ENCODE measurements at places on chromosomes 1 and 21.

DNA sequence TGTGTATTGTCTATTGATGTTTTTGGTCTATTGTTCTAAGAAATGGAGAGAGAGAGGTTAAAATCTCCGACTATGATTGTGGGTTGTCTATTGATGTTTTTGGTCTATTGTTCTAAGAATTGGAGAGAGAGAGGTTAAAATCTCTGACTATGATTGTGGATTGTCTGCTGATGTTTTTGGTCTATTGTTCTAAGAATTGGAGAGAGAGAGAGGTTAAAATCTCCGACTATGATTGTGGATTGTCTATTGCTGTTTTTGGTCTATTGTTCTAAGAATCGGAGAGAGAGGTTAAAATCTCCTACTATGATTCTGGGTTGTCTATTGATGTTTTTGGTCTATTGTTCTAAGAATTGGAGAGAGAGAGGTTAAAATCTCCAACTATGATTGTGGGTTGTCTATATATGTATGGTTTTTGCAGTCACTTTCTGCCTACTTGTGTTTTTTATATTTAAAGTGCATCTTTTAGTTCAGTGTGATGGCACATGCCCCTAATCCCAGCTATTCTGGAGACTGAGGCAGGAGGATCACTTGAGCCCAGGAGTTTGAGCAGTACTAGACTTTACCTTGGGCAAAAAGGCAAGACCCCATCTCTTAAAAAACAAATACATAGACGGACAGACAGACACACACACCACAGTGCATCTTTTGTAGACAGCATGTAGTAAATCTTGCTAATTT lies 16.2 kb downstream of the C1orf159 start:
- DNase-seq = no peak

- DNase-seq = no peak
Measured at GRCh38 chr21:19807201-19807600, 1191.0 kb upstream of the NCAM2 start.

- DNase-seq = peak; percentile 36
Measured at GRCh38 chr21:32520875-32521735, 64.2 kb downstream of the TCP10L start.

GRCh38 chr1:45796946-45797345 lies 6.5 kb upstream of the MAST2 start:
- DNase-seq = no peak

- peak; percentile 73 for DNase-seq
Measured at GRCh38 chr1:27111626-27112573, 43.0 kb downstream of the SLC9A1 start.

GRCh38 chr1:3466366-3467075 lies 12.1 kb downstream of the ARHGEF16 start:
- no peak for DNase-seq

DNA sequence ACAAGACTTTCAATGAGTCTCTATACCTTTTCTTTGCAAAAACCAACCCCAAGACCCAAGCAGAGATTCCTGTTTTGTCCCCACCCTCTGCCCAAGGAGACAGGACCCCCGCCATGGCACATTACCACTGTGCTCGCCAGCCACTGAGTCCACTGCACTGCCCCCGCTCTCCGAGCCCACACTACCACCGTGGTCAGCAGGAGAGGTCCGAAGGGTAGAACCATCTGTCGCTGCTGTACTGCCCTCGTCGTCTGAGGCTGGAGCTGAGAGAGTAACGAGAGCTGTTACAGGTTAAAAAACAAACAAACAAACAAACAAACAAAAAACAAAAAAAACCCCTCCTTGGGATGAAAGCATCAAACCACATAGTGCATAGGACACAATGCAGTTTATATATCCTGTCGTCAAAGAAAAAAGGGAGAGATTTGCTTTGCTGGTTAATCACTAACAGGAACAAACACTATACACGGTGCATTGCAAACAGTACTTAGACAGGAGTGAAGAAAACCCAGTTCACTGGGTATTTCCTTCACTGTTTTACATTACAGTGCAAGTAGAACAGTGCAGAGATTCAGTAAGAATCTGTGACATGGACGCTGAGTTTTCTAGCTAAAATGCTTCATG lies 71.0 kb downstream of the UBR4 start:
- no peak for DNase-seq

DNA sequence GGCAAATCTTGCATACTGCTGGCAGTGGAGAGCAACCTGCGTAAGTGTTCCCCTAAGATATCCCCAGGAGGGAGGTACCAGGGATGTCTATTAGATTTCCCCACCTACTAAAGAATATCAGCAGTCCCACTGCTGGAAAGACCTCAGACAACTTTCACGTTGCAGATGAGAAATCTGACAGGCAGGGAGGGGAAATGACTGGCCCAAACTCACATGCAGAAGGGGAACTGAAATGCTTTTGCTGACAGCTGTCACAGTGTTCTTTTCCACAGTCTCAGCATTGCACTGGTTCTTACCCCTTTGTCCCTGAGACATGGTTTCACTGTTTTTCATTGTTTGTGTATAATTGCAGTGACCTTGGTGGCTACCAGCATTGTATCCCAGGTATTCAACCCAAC lies 84.8 kb upstream of the ATP1A1 start:
- no peak for DNase-seq

- DNase-seq = peak; percentile 81
Measured at GRCh38 chr1:30732277-30732996, 9.1 kb upstream of the MATN1 start.

DNA sequence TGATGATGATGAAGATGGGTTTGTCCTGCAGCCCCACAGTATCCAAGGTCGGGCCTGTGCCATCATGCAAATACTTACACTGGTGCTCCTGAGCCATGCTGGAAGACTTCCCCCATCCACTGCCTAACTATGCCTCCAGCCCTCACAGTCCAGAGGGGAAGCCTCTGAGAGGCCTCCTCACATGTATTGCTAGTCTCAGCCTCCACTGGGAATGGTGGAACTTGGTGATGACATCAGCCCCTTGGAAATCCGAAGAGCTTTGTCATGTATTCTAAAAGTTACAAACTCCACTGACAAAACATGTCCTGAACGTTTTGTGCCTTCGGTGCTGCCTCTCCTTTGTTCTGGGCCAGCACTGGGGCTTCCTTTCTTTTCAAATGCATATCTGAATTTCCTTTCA lies 61.1 kb upstream of the DMRTB1 start:
- no peak for DNase-seq

GRCh38 chr1:181711820-181712219 lies 228.5 kb downstream of the CACNA1E start:
- no peak for DNase-seq

GRCh38 chr1:6842301-6842700 lies 57.0 kb downstream of the CAMTA1 start:
- DNase-seq = no peak

DNA sequence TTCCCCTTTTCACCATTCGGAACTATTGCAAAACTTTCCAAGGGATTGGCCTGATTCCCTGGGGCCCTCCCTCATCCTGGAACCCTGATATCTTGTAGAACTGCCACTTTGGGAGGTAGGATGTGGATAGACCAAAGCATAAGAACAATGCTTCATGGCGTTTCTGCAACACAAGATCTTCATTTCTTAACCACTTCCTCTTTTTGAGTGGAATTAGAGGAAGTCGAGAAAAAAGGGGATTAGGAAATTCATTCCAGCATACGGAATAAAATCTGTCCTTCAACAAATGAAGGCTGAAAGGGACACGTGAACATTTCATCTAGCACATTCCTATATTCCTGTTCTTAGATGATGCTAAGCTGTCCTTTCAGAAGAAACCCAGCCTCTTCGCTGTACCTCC lies 149.3 kb downstream of the HUNK start:
- no peak for DNase-seq

DNA sequence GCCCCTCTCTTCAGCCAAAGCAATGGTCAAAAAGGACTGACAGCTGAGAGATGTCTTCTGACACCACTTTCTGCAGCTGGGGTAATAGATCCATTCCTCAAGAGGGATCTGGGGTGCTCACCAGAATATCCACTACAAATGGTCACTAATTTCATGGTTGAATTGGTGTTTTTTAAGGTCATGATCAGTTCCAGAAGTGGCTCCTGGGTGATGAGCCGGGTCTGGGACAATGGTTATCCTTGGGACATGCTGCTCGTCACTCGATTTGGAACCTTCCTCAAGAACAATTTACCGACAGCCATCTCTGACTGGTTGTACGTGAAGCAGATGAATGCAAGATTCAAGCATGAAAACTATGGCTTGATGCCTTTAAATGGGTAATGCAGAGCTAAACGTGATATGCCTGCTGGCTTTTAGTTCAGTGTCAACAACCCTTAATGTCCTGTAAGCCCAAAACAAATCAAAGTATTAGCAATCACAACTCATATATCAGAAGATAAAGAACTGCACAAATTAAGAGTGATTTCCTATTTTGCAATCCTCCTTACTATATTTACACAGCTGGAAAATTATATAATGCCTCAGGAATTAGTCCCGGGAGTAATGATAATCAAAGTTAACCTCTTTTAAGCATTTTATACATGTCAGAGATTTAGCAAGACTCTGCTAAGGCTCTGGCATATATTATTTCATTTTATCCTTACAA lies 20.1 kb downstream of the FMO3 start:
- no peak for DNase-seq

GRCh38 chr1:9317591-9318417 lies 25.1 kb downstream of the SPSB1 start:
- DNase-seq = no peak

DNA sequence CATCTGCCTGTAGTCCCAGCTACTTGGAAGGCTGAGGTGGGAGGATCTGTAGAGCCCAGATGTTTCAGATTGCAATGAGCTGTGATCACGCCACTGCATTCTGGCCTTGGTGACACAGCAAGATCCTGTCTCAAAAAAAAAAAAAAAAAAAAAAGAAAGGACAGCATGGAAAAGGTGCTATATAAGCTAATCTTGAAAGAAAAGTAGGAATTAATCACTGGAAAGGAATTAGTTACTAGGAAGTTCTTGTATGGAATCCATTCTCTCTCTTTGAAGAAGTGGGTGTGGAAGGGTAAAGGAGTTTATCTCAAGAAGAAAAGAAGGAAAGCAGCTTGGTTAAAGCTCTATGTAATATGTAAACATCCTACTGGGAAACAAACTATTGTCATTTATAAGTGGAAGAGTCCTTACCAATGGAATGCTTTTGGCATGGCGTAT lies 339.2 kb downstream of the DPYD start:
- no peak for DNase-seq

- DNase-seq = no peak
Measured at GRCh38 chr1:171422511-171422910, 62.8 kb upstream of the PRRC2C start.

DNA sequence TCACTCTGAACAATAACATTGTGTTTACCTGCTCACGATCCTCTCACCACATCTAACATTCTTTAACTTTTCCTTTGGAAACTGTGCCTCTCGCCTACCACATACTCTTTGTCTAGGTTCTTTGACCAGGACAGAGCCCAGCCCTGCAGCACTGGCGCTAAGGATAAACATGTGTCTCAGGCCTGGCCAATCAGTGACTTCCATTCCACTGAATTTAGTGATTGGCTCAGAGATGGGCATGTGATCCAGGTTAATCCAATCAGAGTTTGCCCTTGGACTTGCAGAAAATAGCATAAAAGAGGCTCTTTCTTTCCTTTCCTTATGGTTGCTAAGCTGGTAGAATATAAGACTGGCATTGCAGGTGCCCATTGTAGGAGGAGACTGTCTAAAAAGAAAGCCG lies 605.7 kb downstream of the MATN1 start:
- DNase-seq = peak; percentile 70

DNA sequence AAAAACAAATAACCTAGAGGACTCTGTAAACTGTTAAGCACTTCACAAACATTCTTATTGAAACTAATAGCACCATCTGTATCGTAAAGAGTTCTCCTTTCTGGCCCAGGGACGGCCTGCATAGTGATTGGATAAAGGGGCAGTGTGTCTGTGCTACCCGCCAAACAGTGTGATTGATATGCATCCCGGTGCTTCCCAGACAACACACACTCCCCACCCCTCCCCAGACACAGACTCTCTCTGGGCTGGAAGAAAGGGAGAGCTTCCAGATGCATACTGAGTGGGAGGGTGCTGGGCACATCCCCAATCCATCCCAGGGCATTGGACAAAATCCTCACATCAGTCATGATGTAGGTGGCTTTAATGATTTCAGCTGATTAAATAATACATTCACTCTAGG lies 3.7 kb downstream of the HSD11B1 start:
- DNase-seq = no peak

- no peak for DNase-seq
Measured at GRCh38 chr1:30795026-30795425, 37.5 kb upstream of the LAPTM5 start.

DNA sequence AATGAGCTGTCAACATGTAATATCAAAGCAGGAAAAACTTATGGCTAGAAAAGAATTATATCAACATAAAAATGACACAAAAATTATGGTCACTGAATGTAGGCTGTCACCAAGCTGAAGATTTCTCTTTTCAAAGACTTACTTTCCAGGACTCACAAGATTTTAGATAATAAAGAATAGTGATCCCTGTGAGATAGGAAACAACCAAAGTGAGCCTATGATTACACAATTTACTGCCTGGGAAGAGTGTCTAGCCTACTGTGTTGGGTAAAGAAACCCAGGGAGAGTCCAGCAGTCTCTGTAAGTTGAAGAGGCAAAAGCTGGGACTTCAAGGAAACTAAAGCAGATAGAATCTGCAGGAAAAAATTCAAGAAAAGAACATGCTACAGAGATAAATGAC lies 20.2 kb upstream of the RGS1 start:
- no peak for DNase-seq

DNA sequence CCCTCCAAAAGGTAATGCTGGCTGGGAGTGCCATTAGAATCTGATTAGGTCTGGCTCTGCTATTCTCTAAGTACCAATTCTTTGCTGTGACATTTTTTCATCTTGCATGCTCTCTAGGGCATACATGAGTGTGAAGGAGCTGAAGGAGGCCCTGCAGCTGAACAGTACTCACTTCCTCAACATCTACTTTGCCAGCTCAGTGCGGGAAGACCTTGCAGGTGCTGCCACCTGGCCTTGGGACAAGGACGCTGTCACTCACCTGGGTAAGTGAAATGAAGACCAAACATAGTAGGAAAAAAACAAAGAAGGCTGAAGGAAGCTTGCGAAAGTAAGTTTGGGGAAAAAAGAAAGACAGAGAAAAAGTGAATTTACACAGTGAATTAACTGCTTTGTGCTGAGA lies 207.9 kb downstream of the PAPPA2 start:
- no peak for DNase-seq

DNA sequence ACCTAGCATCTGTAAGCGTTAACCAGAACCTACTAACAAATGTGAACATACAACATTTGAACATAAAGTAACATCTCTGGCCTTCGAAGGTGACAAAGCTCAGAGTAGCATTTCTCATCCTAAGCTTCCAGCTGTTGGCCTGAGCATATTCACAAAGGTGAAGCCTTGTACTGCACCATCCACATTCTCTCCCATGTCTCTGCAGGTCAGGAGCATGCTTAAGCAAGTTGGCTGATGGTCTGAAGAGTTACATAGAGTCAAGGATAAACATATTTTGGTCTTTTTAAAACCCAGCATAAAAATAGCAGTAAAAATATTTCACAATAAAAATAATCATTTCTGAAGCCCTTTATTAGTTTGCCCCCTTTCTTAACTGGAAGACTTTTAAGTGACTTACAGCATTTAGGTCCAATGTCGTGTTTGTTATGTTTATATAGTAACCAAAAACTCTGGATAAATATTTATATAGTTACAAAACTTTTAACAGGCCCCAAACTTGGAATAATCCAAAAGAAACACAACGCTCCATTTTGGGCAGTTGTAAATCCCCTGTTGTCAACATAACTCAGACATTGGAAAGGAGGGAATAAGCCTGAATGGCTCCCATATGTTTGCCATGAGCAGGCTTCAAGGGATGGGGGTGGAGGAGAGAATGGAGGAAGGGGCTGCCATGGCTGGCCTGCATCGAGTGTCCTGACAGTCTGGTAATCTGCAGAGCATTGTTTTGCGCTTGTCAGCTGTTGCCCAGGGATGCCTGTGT lies 42.8 kb upstream of the ENAH start:
- DNase-seq = no peak

Data from SK-MEL-5 (cell line).